ENCODE measurements at places on chromosomes 6 and 20.

- DNase-seq = no peak
These were observed 19.3 kb upstream of the LY86 start for GRCh38 chr6:6569096-6569810.

DNA sequence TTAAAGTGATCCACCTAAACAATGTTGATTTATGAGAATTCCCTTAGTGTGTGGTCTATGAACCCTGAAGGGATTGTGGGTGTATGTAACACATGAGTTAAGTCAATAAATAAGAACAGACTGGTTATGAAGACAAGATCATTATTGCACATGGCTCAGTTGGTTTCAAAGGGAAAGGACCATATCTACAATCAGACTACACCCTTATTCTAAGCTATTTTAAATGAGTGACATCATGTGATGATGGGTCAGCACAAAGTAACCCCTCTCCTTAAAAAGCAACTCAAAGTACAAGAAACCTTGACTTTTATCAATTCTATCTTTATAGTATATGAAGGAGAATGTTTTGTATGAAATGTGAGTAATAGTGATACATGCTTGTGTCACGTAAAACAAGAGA, 15.3 kb upstream of the ZSCAN23 start:
- no peak for DNase-seq

DNA sequence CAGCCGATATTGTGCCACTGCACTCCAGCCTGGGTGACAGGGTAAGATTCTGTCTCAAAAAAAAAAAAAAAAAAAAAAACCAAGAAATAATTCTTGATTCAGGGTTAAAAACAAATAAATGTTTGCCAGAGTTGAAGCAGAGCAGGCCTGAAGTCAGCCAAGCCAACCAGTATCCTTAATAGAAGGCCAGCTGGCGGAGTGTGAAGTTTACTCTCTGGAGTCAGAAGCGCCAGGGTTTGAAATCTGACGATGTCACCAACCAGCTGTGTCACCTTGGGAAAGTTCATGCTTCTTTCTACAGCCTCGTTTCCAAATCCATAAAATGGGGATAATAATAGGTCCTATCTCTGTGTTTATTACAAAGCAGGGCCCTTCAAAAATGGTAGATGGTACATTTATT, 73.0 kb upstream of the ENPP5 start:
- no peak for DNase-seq

GRCh38 chr6:56911847-56912246, 43.1 kb upstream of the BEND6 start:
- DNase-seq = no peak

- no peak for DNase-seq
These were observed 26.5 kb downstream of the VNN1 start for GRCh38 chr6:132687306-132687705.

DNA sequence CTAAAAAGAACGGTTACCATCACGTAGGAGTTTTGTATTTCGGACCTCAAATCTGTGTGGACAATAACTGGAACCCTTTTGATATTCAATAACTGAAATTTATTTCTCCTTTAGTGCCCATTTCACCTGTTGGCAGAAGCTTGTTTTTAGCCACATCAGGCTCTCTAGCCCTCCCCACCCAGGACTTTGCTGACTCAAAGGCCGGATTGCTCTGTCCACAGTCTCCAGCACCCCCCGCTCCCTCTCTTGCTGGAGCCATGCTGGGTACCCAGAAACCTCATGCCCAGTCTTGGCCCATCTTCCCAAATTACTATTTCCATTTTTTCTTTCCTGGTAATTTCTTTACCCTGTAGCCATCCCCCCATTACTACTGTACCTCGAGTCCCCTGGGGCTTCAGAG, 55.8 kb upstream of the DUSP22 start:
- DNase-seq = no peak

DNA sequence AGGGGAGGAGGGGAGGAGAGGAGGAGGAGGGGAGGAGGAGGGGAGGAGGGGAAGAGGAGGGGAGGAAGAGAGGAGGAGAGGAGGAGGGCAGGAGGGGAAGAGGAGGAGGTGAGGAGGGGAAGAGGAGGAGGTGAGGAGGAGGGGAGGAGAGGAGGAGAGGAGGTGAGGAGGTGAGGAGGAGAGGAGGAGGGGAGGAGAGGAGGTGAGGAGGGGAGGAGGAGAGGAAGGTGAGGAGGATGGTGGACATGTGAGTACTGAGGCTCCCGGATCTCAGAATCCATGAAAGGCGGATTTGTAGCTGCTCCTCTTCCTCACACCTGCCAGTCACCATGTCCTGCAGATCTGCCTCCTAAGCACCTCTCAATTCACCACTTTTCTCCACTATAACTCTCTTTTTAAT, 59.8 kb downstream of the PSMB1 start:
- DNase-seq = no peak

- peak; percentile 38 for DNase-seq
These were observed 41.3 kb downstream of the NCOA3 start for GRCh38 chr20:47543006-47543431.

- no peak for DNase-seq
These were observed 85.4 kb downstream of the THBS2 start for GRCh38 chr6:169168302-169168630.

DNA sequence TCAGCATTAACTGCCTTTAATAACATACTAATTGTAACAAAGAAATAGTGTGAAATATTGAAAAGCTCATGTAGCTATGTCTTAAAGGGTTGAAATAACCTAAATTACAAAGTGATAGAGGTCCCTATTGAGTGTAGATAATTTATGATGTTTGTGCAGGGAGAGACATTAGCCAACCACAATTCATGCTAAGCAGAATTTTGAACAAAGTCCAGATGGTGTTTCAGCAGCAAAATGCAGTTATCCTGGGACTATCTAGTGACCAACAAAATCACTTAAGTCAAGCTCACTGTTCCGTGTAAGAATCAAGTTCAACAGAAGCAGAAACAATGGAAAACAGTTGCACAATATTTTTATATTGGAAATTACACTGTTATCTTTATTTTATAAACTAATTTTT, 218.5 kb downstream of the SIM1 start:
- DNase-seq = no peak

- DNase-seq = no peak
These were observed 33.8 kb upstream of the SCRT2 start for GRCh38 chr20:709423-709822.

- DNase-seq = no peak
These were observed 38.7 kb downstream of the NCOA7 start for GRCh38 chr6:125829433-125829832.

GRCh38 chr6:154440022-154440421, 70.5 kb downstream of the CNKSR3 start:
- no peak for DNase-seq

- no peak for DNase-seq
These were observed 11.1 kb upstream of the TCF15 start for GRCh38 chr20:621125-621756.

GRCh38 chr20:9253006-9253539, 184.2 kb downstream of the PLCB4 start:
- DNase-seq = no peak

- no peak for DNase-seq
These were observed 150.8 kb upstream of the TMEM170B start for GRCh38 chr6:11386726-11387125.

DNA sequence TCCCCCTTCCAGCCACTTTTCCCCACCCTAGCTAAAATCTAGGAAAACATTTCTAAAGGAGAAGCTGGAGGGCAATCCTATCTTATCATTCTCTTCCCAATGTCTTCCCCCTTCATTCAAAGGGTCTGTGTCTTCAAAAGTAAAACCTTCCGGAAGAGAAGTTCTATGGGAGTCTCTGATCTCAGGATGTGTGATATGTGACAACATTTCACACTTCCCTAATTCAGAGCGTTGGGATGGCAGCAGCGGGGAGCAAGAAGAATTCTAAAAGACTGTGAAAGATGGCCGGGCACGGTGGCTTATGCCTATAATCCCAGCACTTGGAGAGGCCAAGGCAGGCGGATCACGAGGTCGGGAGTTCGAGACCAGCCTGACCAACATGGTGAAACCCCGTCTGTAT, 65.4 kb upstream of the AKIRIN2 start:
- no peak for DNase-seq

DNA sequence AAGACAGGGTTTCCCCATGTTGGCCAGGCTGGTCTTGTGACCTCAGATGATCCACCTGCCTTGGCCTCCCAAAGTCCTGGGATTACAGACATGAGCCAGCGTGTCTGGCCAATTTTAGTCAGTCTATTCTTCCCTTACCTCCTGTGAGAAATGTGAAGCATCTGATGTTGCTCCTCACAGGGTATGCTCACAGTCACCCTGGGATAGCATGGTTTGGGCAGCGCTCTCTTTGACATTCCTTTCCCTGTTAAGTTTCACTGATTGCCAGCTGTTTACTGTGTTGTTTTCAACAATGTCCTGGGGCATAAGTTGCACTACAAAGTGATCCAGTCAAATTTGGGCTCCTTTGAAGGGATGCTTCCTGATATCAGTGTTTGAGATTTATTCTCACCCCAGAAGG, 13.1 kb downstream of the CDC5L start:
- DNase-seq = no peak

- no peak for DNase-seq
These were observed 179.4 kb upstream of the AFDN start for GRCh38 chr6:167647306-167647705.

DNA sequence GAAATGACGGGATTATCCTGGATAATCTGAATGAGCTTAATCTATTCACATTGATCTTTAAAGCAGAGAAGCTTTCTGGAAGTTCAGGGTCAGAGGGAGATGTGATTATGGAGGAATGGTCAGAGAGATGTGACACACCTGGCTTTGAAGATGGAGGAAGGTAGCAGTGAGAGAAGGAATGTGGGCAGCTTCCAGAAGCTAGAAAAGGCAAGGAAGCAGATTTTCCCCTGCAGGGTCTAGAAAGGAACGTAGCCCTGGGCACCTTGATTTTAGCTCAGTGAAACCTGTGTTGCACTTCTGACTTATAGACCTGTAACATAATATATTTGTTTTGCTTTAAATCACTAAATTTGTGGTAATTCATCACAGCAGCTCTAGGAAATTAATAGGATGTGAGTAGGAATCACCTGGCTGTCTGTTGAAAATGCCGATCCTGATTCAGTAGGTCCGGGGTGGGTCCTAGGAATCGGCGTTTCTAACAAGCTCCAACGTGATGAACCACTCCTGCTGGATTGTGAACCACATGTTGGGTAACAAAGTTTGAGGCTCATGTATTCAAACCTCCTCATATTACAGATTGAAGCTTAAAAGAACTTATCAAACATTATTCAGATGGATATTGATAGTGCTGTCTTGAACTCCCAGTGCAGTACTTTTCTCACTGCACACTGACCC, 157.0 kb downstream of the GJA1 start:
- DNase-seq = no peak

GRCh38 chr20:61874421-61875068, 191.1 kb downstream of the TAF4 start:
- peak; percentile 81 for DNase-seq

DNA sequence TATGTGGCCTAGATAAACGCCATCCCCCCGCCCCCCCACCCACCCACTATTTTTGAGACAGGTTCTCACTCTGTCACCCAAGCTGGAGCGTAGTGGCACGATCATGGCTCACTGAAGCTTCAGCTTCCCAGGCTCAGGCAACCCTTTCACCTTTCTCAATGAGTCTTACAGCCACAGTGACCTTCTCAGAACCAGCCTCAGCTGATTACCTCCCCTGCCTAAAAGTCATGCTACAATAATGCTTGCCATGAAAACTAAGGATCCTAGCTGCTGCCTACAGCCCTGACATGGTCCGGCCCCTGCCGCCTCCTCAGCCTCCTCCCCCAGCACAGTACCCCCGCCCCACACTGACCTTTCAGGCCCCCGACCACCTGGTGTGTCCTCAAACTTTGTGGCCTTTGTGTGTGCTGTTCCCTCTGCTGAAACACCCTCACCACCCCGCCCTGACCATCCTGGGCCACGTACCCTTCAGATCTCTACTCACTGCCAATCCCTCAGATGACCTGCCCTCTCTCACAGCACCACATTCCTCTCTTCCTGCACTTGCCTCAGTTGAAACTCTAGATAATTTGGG, 31.3 kb downstream of the PNPLA1 start:
- DNase-seq = no peak

GRCh38 chr6:2875359-2876191, 27.5 kb downstream of the SERPINB9 start:
- DNase-seq = peak; percentile 63

DNA sequence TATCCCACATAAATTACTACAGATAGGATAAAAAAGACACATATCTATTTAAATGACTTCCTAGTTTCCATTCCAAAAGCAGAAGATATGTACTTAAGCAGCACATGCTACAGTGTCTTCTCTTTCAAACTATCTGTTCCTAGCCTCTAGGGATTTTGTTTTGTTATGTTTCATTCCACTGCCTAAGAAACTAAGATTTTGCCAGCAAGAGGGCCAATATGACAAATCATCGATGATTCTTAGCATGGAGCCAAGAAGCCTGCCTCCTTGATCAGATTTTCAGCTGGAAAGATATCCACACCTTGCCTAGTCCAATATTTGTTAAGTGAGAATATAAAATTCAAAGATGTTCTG, 7.0 kb downstream of the SNX5 start:
- DNase-seq = no peak

GRCh38 chr6:113623129-113623528, 234.0 kb upstream of the MARCKS start:
- DNase-seq = no peak

DNA sequence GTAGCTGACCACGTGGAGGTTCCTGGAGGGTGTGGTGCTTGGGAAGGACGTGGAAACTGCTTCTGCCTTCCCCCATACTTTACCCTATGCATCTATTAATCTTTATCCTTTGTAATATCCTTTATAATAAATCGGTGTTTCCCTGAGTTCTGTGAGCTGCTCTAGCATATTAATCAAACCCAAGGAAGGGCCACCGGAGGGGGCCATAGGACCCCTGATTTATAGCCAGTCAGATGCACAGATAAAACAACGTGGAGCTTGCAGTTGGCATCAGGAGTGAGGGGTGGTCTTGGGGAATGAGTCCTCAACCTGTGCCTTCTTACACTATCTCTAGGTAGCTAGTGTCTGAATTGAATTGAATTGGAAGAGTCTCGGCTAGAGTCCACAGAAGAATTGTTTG, 36.5 kb upstream of the TFAP2A start:
- no peak for DNase-seq

DNA sequence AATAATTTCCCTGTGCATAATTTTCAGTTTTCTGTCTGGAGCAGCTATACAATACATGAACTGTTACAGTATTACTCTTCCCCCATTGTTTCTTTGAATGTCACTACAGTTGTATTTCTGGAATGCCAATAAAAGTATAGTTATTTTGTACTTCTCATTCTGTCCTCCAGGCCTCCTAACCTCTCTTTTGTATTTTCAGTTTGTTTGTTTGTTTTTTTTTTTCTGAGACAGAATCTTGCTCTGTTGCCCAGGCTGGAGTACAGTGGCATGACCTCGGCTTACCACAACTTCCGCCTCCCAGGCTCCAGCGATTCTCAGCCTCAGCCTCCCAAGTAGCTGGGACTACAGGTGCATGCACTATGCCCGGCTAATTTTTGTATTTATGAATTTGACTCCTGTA, 16.8 kb upstream of the ARID1B start:
- no peak for DNase-seq

- DNase-seq = no peak
These were observed 217.4 kb upstream of the FAM83B start for GRCh38 chr6:54629131-54629530.
